ENCODE measurements at places on chromosomes 1 and 21. TPM values are rescaled to one million over a fixed set of nuclear protein-coding genes. Genes with fewer than 3 reads are reported as not detected.

GRCh38 chr1:226444901-226445300, 37.0 kb upstream of the PARP1 start:
- H3K36me3 ChIP-seq = no peaks in the 10 kb centered on the region
- no peak for DNase-seq
- H3K4me3 ChIP-seq = no peak overlapping the region

Gene HFM1
- total RNA-seq = not detected

Gene GNG12
- 54.1 TPM for total RNA-seq

GRCh38 chr1:11719313-11720032, 16.5 kb upstream of the AGTRAP start:
- H3K4me1 ChIP-seq = no peaks in the 10 kb centered on the region
- no peaks in the 10 kb centered on the region for H3K36me3 ChIP-seq
- H3K27me3 ChIP-seq = 0 out of 2 replicates have a peak, but pooled peaks cover 3% of the 10 kb centered on the region
- peak overlapping the region; percentile 55 for H3K4me3 ChIP-seq
- DNase-seq = peak; percentile 69

Gene KLHDC7A
- not detected for total RNA-seq

DNA sequence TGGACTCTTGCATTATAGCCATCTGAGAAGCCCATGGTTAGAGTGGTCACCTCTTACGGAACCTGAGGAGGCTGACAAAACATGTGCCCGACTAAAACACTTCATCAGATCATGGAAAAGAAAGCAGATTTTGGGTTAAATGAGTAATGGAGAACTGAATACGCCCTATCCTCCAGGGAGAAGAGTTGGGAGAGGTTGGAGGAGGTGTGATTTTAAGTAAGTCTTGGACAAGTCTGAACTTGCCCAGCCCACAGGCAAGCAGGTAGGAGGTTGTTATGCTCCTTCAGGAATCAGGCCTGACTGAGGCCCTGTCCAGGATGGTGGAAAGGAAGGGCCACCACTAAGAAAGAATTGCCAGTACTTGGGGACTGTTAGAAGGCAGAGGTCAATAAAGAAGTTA, 255.8 kb downstream of the TGFB2 start:
- no peaks in the 10 kb centered on the region for H3K36me3 ChIP-seq
- no peak overlapping the region for H3K27ac ChIP-seq
- DNase-seq = no peak

DNA sequence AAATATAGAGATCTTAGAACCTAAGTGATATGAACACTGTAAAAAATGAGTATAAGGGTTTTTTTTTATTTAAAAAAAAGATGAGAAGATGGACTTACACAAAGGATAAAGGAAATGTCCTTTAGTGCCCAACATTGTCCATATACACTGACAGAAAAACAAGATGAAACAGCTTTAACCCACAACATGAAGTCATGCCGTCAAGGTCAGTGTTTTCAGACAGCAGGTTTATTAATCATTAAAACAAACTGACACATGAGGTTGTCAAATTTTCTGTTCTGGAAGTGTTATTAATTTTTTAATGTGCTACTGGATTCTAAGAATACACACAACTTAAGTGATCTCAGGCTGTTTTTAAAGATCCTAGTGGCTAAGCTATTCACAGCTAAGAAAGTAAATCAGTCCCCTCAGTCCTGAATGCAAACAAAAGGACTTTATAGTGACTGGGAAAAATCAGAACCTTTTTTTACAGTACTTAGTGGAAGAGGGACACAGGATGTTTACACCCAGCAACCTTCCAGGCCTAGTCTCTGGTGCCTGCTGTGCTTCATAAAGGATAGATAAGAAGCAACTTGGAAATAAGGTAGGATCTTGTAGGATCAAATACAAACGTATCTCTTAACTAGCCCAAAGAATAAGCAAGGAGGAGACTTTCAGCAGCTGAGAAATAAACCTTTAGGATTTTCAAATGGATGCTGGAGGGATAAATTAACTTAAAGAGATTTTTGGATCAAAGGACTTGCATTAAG, 21.9 kb upstream of the PKN2 start:
- H3K4me3 ChIP-seq = no peak overlapping the region
- H3K27me3 ChIP-seq = no peaks in the 10 kb centered on the region
- H3K36me3 ChIP-seq = no peaks in the 10 kb centered on the region
- peaks cover 4% of the 10 kb centered on the region for H3K4me1 ChIP-seq
- no peak for DNase-seq
- H3K27ac ChIP-seq = no peak overlapping the region

GRCh38 chr1:155715777-155716176, 26.9 kb downstream of the DAP3 start:
- no peak overlapping the region for H3K4me3 ChIP-seq
- no peaks in the 10 kb centered on the region for H3K4me1 ChIP-seq
- peaks cover 33% of the 10 kb centered on the region for H3K36me3 ChIP-seq
- no peaks in the 10 kb centered on the region for H3K27me3 ChIP-seq
- no peak overlapping the region for H3K27ac ChIP-seq

DNA sequence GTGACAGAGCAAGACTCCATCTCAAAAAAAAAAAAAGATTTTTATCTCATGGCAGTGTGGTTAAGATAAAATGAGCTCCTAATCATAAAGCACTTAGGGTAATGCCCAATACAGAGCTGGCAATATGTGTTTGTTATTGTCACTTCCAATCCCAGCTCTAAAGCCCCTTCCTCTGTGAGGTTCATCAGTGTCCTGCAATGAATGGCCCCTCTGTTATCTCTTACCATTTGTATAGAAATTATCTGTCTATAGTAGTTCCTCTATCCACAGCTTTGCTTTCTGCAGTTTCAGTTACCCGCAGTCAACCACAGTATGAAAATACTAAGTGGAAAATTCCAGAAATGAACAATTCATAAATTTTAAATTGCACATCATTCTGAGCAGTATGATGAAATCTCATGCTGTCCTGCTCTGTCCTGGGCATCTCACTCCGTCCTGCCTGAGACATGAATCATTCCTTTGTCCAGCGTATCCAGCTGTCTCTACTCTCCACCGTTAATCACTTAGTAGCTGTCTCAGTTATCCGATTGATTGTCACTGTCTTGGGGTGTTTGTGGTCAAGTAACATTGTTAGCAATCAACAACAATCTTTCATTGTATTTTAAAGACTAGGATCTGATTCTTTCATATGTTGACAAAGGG, 50.2 kb upstream of the DNAH14 start:
- H3K4me3 ChIP-seq = no peak overlapping the region
- peaks cover 5% of the 10 kb centered on the region for H3K27me3 ChIP-seq

DNA sequence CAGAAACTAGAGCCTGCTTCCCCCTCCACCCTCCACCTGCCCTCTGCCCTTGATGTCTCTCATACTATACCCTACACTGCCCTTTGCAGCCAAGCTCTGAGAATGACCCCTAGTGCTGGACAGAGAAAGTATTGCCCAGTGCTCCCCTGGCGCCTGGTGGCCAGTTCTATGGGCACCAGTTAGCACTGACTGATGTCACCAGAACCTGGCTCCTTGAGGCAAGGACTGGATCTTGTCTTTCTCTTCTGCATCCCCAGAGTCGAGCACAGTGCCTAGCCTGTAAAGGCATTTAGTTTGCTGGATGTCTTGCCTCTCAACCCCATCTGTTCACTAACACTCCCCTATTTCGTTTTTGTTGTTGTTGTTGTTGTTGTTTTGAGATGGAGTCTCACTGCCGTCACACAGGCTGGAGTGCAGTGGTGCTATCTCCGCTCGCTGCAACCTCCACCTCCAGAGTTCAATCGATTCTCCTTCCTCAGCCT, 5.9 kb downstream of the PHLDA3 start:
- H3K27me3 ChIP-seq = no peaks in the 10 kb centered on the region
- peaks cover 17% of the 10 kb centered on the region for H3K36me3 ChIP-seq
- H3K4me3 ChIP-seq = no peak overlapping the region

DNA sequence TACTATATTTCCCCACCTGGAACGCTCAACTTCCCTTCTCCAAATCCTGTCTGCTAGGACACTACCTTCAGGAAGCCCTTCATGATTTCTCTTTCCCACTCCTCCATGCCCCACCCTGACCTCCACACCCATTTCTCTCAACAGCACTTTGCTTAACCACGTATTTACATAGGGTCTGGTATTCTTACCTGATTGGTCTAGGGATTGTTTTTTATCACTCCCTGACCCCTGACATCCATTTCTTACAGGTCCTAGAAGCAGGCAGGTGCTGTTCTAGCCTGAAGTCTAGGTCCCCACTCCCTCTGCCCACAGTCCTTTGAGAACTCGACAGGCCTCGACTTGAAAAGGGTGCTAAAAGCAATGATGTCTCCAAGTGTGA, 47.5 kb downstream of the DMAP1 start:
- DNase-seq = no peak
- H3K4me3 ChIP-seq = no peak overlapping the region
- H3K36me3 ChIP-seq = no peaks in the 10 kb centered on the region
- 0 out of 2 replicates have a peak, but pooled peaks cover 7% of the 10 kb centered on the region for H3K4me1 ChIP-seq

DNA sequence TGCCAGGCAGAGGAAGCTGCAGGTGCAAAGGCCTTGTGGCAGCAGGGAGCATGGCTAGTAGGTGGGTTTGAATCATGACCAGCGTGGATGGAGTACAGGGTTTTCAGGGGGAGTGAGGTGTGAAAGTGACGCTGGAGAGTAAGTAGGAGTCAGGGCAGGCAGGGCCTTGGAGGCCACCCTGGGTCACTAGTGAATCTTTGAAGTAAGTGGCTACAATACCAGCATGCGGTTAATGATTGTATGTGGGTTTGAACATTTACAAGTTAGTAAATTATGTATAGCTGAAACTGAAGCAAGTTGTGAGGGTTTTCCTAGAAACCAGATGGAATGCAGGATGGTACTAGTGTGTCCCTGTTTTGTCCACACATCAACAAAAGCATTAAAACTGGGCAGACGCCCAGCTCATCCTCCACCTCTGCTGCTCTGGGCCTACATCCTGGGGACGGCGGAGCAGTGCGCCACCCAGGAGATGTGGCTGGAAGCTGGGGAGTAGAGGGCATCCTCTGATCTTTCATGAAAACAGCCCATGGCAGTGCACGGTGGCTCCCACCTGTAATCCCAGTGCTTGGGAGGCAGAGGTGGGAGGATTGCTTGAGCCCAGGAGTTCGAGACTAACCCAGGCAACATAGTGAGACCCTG, 41.2 kb upstream of the B3GALNT2 start:
- no peak for DNase-seq
- no peak overlapping the region for H3K4me3 ChIP-seq
- no peaks in the 10 kb centered on the region for H3K4me1 ChIP-seq
- no peaks in the 10 kb centered on the region for H3K36me3 ChIP-seq

Gene SLC6A9
- 15.7 TPM for total RNA-seq

- peaks cover 11% of the 10 kb centered on the region for H3K36me3 ChIP-seq
- no peaks in the 10 kb centered on the region for H3K4me1 ChIP-seq
- no peak overlapping the region for H3K27ac ChIP-seq
- no peaks in the 10 kb centered on the region for H3K27me3 ChIP-seq
Observed at GRCh38 chr1:197116156-197116555, 30.3 kb downstream of the ASPM start.

GRCh38 chr21:39510240-39510639, 58.5 kb downstream of the SH3BGR start:
- H3K4me3 ChIP-seq = no peak overlapping the region
- H3K36me3 ChIP-seq = no peaks in the 10 kb centered on the region
- no peaks in the 10 kb centered on the region for H3K27me3 ChIP-seq
- H3K4me1 ChIP-seq = no peaks in the 10 kb centered on the region
- no peak for DNase-seq

Gene CDA
- total RNA-seq = 36.3 TPM

Gene RNU1-3
- under 0.01 TPM for total RNA-seq

- DNase-seq = no peak
- H3K27me3 ChIP-seq = no peaks in the 10 kb centered on the region
- H3K36me3 ChIP-seq = no peaks in the 10 kb centered on the region
- H3K4me1 ChIP-seq = no peaks in the 10 kb centered on the region
Observed at GRCh38 chr1:158434741-158435140, 8.7 kb upstream of the OR10K2 start.

DNA sequence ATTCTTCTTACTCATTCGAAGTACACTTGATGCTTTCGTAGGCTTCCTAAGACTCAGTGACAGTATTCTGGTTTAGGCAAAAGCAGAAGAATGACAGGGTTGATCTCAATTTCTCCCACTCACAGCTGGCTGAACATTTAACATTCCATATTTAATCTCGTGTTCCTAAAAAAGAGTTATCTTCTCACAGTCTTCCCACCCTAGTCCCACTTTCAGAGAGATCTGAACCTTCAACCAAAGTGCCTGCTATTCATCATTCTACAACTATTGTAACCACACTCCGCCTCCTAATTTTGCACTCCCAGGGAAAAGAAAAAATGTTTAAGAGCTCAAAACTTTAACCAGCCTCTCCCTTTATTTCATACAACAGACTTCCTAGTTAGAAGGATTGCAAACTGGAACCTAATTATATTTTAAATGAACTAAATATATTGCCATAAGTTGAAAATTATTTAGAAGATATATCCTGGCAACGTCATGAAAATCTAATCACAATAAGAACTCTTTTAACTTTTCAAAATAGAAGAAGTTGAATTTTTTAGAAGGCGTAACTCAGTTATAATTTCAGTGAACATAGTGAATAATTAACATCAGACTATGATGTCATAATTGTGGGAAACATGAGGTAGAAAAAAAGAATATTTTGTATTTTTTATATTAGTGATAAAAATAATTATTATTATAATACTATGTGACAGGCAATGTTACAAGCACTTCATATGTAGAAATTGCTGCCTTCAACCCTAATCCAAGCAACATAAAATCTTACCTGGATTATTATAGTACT, 540.9 kb upstream of the ADGRL2 start:
- no peak for DNase-seq
- H3K36me3 ChIP-seq = no peaks in the 10 kb centered on the region
- H3K27ac ChIP-seq = no peak overlapping the region

Gene ST3GAL3
- total RNA-seq = 9.0 TPM

GRCh38 chr1:24540051-24540905, 15.6 kb upstream of the NCMAP start:
- peak overlapping the region; percentile 2 for H3K4me3 ChIP-seq
- H3K27ac ChIP-seq = peak overlapping the region; percentile 83
- H3K4me1 ChIP-seq = peaks cover 51% of the 10 kb centered on the region
- DNase-seq = no peak

Gene CNR2
- not detected for total RNA-seq

Gene FMO1
- total RNA-seq = not detected

DNA sequence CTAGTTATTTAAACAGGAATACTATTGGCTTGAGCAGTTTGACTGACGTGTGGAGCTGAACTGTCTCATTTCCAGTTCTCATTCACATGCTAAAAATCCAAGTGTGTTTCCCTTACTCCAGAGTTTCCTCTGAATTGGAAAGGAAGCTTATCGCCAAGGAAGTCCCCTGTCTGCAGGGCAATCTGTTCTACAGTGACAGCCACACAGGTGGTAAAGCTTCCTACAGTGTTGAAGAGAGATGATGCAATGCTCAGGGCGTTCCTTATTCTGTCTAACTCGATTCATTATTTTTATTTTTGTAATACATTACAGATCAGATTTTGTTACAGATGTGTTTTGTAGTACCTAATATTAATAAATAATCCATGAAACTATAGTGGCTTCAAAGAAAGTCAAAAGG, 41.3 kb downstream of the ADAMTS5 start:
- no peaks in the 10 kb centered on the region for H3K36me3 ChIP-seq
- no peaks in the 10 kb centered on the region for H3K27me3 ChIP-seq
- H3K4me3 ChIP-seq = no peak overlapping the region
- DNase-seq = no peak
